Stimulated activated CD4-positive, alpha-beta T cell treated with anti-CD3 and anti-CD28 coated beads, Interleukin-1b, Interleukin-23, amount 100 ng/mL, for 1 hour (primary cell): ENCODE measurements at places on chromosomes 3 and 15.

DNA sequence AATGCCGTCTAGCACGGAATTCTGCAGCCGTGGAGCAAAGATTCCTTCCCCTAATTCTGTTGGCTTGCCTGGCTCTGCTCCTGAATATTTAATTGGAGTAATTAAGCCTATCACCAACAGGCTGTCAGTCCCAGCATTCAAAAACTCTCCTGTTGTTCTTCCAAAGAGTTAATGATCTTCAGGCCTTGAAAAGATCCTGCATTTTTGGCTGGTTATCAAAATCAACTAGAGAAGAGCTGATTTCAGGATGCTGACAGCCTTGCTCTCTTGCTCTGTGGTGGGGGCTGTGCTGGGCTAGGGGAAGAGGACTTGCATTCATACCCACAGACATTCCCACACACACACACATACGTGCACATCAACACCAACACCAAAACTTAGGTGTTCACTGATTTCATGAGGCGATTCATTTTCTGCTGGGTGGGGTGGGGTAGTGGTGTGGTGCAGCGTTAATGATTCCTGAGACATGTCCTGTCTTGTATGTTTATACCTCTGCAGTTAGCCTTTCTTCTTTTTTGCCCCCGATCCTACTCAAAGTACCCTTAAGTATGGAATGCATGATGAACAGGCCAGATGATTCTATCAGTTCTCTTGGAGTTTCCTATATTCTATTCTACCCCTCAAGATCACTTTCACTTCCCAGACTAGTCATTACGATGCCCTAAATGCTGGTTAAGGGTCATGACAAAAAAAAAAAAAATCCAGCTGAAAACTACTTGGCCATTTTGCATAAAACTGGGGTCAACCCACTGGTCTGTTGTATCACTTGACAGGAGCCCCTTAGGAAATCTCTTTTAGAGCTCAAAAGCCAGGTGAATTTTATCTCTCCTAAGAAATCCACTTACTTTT, 42.3 kb downstream of the CPN2 start:
- DNase-seq = no peak

- DNase-seq = no peak
These were observed 85.5 kb upstream of the SEC13 start for GRCh38 chr3:10406414-10406813.

- DNase-seq = no peak
These were observed 39.1 kb downstream of the MYO1E start for GRCh38 chr15:59333401-59334075.

DNA sequence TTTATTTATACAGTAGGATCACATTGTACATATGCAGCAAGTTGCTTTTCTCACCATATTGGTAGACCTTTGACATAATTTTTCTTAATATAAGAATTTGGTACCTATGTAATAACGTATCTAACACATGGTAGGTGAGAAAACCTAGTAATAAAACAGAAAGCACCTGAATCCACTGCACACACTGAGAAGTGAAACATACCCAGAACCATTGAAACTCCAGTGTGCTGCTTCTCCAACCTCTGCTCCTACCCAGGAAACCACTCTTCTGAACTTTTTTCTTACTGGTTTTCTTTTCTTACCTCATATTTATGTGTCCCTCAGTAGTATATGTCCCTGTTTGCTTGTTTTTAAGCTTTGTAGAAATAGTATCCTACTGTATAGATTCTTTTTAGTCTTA, 293.0 kb downstream of the UBE2E2 start:
- no peak for DNase-seq
